Subcutaneous preadipocyte (primary cell): ENCODE measurements at places on chromosomes 2 and 18. TPM values are rescaled to one million over a fixed set of nuclear protein-coding genes. Genes with fewer than 3 reads are reported as not detected.

The KCNJ13 gene
- not detected in 2 replicates for total RNA-seq

The CNTNAP5 gene
- not detected in 2 replicates for total RNA-seq

The PPP1CB gene
- 123 and 142 TPM in 2 replicates for total RNA-seq

The REEP1 gene
- under 0.01 and 0.20 TPM in 2 replicates for total RNA-seq

The OR6B2 gene
- total RNA-seq = not detected in 2 replicates
